ENCODE measurements at places on chromosomes 2 and 18.

DNA sequence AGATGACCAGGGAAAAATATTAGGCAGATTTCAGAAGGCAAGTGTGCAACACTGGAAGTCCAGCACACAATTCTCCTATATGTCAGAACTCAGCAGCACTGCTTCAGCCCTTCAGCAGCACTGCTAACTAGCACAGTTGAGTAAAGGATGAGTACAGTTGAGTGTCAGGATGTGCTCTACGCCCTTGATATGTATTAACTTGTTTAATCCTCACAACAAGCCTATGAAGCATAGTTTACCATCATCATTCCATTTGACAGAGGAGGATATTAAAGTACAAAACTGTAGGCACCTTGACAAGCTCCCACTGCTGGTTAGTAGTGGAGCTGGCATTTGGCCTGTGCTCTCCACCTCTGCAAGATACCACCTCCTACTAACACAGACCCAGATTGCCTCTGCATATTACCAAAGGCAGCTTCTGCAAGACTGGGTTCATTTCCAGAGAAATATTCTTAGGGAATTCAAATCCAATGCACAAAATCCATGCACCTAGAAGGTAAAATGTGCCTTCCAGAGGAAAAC, 230.8 kb downstream of the ANAPC1 start:
- no peak for DNase-seq

GRCh38 chr2:16325976-16326510, 339.6 kb downstream of the CYRIA start:
- DNase-seq, result no peak

- DNase-seq, result no peak
Measured at GRCh38 chr2:110106642-110107041, 9.0 kb downstream of the MALL start.

- DNase-seq, result no peak
Measured at GRCh38 chr2:833180-833579, 117.5 kb upstream of the SNTG2 start.

DNA sequence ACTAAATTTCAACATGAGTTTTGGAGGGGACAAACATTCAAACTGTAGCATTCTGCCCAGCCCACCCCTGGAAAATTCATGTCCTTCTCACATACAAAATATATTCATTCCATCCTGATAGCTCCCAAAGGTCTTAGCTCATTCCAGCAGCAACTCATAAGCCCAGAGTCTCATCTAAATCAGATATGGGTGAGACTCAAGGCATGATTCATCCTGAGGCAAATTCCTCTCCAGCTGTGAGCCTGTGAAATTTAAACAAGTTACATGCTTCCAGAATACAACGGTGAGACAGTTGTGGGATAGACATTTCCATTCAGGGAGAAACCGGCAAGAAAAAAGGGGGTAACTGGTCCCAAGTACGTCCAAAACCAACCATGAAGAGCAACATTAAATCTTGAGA, 43.5 kb upstream of the FAHD2A start:
- DNase-seq, result no peak

- DNase-seq, result no peak
Measured at GRCh38 chr2:200089756-200090109, 134.4 kb downstream of the MAIP1 start.

DNA sequence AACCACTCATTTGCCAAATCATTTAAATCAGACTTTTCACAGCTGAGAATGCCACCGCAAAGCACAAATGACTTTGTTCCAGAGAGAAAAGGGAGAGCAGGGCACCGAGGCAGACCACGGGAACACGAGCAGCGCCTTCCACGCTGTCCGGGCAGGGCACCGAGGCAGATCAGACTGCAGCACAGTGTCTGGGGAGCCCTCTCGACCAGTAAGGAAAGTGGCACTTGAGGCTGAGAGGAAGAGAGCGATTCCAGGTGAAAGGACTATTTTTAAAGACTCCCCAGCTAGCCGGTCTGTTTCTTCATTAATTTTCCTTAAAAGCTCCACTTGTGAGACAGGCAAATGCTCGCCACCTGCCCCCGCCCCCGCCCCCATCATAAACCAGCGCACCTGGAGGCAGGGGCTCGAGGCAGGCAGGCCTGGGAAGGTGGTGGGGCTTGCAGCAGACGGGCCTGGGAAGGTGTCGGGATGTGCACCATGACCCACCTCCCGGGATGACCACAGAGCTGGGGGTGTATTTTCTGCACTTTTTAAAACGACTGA, 80.9 kb upstream of the CTDP1 start:
- DNase-seq, result no peak

GRCh38 chr18:8501044-8501443, 108.2 kb upstream of the RAB12 start:
- DNase-seq, result no peak

- no peak for DNase-seq
Measured at GRCh38 chr2:204239411-204240165, 303.0 kb downstream of the ICOS start.
